Amniotic stem cell (primary cell): ENCODE measurements at places on chromosomes 4 and X.

DNA sequence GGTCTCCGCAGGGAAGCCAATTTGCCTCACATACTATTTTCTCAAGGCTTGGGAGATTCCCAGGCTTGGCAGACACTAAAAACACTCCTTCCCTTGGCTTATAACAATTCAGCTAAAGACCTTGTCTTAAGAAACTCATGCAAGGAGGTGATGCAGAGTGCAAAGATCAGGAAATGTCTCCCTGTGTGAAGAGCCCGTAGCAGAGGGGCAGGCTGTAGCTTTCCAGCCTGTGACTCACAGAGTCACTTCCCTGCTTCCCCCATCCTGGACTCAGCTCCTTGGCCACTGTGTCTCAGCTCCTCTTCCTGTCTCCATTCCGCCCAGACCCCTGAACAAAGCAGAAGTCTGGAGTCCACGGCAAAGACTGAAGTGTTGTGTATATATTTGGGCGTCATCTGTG lies 56.1 kb downstream of the KDR start:
- DNase-seq, result no peak

GRCh38 chr4:95676190-95676589 lies 127.4 kb upstream of the UNC5C start:
- DNase-seq, result no peak

DNA sequence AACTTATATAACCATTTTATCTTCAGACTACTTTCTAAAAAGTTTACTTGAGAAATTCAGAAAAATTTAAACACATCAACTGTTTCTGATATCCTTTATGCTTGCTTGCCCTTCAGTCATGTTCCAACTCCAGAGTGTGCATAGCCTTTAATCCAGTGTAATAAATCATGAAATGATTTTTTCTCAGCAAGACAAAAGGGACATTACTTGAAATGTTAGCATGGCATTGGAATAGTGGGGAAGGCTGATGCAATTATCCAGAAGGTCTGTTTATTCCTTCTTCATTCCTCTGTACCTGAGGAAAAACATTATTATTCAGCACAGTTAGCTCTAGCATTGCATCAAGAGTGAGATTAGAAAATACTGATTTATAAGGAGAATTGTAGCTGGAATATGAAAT lies 209.9 kb downstream of the SLC7A11 start:
- DNase-seq, result no peak

DNA sequence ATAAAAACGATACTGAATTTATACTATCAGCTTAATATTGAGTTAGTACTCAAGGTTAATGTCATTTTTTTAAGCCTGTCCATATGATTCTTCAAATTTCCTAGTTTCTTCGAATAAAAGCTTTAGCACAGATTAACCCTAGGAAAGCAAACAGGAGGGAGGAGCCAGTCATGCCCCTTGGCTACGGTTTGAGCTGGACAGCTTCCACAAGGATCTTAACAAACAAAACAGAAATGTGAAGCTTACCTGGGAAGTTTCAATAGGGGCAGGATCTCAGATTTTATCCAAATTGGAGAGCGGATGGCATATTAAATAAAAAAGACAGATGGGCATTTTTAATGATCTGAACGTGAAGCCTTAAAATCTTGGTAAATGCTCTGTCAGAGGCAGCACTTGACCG lies 2.3 kb downstream of the NWD2 start:
- DNase-seq, result no peak

DNA sequence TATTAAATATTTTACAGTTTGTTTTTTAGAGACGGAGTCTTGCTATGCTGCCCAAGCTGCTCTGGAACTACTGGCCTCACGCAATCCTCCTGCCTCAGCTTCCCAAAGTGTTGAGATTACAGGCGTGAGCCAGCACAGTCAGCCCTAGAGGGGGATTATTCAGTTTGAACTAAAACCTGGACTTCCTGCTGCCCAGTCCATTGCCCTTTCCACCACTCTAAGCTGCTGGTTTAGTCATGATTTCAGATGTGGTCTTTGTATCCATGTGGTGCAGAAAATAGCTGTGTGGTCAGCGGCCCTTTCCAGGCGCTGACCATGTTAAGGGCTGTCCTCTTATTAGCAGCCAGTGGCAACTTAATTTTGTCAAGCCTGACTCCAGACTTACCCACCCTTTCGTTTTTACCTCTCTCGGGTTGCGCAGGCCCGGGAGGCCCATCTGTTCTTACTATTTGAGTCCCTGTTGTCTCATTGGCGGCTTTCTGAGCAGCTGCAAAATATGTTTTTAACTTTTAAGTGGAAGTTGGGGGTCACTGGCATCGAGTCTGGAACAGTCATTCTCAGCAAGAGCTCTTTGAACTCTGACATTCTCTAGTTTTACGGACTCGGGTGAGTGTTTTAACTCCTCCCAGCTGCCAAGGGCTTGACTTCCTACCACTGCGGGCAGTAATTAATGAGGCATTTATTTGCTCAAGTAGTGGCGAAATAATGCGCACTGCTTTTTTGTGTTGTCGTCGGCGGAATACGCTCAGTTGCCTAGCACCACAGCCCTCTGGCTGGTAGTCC lies 773 bp upstream of the VMA21 start:
- DNase-seq, result no peak

- DNase-seq, result no peak
These were observed 325.6 kb downstream of the CAMK2D start for GRCh38 chr4:113435893-113436292.
